ENCODE measurements at places on chromosomes 3 and 15.

DNA sequence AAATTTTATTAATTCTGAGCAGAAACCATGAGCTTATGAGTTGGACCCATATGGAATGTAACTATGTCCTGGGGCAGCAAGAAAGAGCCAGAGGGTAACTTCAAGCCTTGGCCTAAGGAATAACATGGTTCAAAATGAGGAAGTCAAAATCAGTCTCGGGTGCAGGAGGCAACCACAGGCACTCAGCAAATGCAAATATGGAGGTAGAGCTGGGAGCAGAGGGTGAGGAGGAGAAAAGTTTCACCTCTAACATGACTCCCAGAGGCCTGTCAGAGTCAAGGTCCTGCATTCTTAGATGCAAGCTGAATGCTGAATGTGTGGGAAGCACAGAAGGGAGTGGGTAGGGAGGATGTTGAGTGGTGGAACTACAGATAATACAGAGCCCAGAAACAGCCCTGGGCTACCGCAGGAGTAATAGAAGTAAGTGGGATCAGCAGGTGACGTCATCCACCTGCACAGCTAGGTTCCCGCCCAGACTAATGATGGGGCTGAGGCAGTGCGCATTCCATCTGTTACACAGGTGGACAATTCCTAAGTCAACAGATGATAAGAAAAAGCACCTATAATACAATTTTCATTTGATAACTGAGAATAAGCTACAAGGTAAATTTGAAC lies 279.8 kb upstream of the ARRDC4 start:
- no peak for DNase-seq

DNA sequence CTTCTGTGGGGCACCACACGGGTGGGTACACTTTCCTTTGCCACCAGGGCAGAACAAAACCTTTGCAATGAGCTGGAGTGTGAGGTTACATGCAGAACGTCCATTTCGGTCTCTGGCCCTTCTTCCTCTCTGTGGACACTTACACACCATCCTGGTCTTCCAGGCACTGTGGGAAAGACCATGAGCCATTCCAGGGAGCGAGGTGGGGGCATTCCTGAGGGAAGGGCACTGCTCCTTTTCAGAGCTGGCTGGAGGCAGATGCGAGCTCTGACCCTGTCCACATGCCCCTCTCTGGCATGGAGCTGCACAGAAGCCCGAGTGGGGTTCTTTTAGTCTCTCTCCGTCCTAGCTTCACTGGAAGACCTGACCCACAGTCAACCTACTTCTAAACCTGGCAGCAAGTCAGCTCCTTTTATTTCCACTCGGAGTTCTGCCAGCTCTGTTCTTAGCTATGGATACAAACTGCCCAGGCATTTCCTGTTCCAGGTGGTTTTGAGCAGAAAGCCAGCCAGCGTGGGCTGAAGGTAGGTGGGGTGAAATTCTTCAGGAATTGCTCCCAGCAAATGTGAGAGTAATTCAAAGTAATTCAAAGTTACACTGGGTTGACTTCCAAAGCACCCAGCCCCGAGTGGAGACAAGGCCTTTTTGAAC lies 281.4 kb downstream of the ADAMTS17 start:
- no peak for DNase-seq

DNA sequence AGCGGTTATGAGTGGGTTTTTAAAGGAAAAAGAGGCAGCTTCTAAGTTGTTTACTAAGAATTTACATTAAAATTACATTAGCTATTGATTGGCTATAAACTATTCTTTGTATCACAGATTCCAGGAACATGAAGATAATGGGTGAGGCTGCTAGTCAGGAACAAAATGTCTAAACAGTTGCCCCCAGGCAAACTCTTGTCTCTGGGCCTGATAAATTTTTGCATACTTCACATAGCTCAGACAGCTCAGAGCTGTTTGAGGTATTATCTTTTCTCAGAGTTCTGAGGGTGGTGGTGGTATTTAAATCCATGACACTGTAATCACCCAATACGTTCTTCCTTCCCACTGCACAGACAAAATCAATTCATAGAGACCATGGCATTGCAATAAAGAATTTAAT lies 2.1 kb upstream of the HACD2 start:
- no peak for DNase-seq

DNA sequence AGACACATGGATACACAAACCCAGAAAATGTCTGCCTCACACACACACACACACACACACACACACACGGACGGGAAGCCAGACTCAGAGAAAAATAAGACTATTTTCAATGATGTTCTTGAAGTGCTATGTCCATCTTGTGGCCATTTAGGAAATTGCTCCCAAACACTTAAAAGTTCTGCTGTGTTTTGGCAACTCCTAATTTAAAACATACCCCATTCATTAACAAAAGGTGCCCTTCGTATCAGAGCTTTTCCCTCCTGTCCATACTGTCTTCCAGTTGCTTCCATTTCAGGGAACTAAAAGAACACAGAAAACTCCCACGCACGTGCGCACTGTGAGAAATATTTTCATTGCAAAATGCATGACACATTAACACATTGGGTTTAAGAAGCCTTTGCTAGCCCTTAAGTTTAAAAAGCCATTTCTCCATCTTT lies 44.6 kb downstream of the SLC12A1 start:
- DNase-seq = no peak

DNA sequence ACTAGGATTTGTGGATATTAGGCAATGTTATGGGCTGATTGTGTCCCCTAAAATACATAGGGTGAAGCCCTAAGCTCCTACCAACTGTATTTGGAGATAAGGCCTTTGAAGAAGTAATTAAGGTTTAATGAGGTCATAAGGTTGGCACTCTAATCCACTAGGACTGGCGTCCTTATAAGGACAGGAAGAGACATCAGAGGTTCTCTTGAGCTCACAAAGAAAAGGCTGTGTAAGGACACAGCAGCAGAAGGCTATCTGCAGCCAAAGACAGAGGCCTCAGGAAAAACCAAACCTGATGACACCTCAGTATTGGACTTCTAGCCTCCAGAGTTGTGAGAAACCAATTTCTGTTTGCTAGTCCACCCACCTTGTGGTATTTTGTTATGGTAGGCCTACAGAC lies 416.7 kb downstream of the ZBTB20 start:
- DNase-seq = no peak

DNA sequence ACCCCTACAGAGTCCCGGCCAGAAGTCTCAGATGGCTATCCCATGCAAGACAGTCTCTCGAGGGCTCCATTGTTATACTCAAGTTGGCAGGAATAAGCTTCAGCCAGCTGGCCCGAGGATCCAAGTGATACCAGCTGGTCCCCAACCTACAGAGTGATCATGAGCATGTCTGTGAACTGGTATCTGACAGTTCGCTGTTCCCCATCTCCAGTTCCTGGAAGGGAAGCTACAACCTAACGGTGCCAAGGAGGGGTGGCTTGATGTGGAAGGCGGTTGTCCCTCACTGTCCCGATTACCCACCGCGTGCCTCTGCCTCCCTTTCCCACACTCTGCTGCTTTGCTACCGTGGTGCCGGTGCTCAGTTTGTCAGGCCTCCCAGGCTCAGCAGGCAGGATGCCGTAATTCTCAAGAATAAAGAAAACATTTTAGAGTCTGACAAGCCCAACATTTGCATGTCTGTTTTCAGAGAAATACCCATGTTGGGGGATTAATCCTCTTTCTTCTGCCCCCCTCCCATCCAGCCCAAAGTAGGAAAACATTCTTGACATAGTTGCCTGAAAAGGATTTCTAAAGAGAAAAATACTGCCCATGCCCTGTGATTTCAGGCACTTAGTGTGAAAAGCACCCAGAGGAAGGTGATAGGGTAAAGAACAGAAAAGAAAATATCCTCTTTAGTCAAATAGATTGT lies 49.4 kb upstream of the HES1 start:
- DNase-seq = no peak

DNA sequence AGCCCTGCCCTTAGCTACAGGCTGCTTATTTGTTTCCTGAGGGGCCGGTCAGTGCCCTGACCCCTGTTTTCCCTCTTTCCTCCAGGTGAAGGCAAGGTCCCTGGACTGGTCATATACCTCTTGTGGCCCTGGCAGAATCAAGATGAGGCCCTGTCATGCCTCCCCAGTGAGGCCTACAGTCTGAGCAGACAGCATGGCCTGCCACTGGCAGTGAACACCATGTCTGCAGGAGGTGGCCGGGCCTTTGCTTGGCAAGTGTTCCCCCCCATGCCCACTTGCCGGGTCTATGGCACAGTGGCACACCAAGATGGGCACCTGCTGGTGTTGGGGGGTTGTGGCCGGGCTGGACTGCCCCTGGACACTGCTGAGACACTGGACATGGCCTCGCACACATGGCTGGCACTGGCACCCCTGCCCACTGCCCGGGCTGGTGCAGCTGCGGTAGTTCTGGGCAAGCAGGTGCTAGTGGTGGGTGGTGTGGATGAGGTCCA lies 1.2 kb downstream of the KLHDC8B start:
- DNase-seq = no peak

DNA sequence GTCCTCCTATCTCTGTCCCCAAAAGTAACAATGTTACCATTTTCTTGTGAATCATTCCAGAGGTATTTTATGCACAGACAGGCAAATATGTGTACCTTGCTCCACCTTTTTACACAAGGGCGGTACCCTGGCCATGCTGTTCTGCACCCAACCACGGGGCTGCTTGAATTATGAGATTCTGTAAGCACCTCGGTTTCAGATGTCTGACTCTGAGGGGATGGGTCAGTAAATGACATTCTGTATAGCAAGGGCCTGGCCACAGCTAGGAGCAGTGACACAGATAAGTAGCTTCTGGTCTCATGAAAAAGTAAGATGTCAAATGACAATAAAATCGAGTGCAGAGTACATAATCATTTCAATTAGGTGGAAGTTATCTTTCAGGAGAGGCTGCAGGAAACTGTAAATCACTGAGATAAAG lies 30.4 kb upstream of the FLNB start:
- DNase-seq = no peak

GRCh38 chr3:106257172-106257571 lies 388.4 kb upstream of the CBLB start:
- DNase-seq = no peak

GRCh38 chr3:120018299-120018698 lies 75.9 kb downstream of the GSK3B start:
- no peak for DNase-seq

DNA sequence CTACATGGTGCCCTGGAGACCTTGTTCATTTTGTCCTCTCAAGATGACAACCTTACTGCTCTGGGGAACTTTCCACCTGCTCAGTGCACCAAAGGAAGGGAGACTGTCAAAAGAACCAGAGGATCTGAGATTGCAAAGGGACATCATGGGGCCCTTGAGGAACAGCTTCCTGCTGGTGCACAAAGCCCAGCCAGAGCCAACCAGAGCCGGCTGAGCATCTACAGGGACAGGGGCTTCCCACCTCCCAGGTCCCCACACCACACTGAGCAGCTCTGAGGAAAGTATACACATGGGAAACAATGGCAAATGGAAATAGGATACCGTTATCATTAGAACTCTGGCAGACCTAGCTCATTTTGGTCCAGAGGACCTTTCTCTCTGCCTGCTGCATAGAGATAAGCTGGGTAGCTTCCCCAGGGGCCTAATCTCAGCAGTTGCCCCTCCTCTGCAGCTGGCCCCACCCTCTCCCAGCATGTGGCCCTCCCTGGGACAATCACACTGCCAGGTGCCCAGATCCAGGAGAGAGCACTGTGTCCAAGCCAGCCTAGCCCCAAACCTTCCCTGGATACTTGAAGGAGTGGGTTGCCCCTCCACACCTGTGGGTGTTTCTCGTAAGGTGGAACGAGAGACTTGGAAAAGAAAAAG lies 123.4 kb upstream of the PRR20G start:
- no peak for DNase-seq

- no peak for DNase-seq
These were observed 16.2 kb upstream of the XIRP1 start for GRCh38 chr3:39208463-39209055.
